ENCODE measurements at places on chromosomes 2 and 18.

GRCh38 chr2:10493634-10494281, 45.6 kb upstream of the ODC1 start:
- DNase-seq: no peak

DNA sequence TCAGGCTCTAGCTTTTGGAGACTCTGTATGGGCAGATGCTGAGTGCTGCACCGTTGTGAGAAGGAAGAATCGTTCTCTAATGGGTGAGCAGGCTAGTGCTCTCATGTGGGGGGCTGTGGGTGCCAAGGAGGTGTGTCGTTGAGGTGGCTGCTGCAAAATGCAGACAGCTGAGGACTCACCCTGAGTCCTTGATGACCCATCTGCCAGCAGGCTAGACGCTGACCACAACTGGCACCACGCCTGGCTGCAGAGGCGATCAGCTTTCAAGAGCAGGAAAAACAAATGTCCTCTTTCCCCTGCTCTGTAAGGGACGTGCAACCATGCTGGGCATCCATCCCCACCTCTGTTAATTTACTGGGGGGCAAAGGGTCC, 48.2 kb downstream of the HAUS1 start:
- peak; percentile 32 for DNase-seq

GRCh38 chr2:124610866-124611265, 585.8 kb downstream of the CNTNAP5 start:
- no peak for DNase-seq

- no peak for DNase-seq
These were observed 113.8 kb upstream of the DLX2 start for GRCh38 chr2:172216477-172216876.

DNA sequence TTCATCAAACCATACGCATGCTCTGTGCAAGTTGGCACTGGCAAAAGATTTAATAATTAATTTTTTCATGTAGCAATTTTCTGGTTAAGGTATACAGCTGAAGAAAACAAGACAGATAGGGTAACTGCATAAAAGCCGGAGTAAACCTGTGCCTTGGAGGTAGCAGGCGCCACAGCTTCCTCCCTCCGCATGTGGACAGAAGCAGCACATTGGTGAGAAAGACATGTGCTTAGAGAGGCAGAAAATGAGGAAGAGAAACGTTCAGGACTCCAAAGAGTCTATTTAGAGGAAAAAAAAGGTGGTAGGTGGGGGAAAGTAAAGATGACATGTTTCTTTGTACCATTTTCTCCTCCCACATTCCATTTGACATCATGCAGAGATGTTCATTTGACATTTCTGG, 9.3 kb downstream of the ST6GAL2 start:
- no peak for DNase-seq

DNA sequence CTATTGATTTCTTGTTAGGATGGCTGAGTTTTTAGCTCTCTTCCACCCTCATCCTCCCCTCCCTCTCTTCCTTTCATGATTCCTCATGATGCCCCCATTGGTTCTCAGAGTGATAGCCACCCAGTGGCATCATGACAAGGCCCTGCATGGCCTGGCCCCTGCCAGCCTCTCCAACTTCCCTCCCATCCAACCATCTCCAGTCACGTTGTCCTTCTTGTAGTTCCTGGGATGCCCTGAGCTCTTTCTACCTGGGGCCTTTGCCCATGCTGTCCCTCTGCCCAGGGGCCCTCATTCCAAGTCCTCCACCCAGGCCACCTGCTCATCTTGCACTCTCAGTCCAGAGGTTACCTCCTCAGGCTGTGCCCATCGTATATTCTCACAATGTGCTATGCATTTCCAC, 247.5 kb downstream of the TFCP2L1 start:
- DNase-seq: no peak

DNA sequence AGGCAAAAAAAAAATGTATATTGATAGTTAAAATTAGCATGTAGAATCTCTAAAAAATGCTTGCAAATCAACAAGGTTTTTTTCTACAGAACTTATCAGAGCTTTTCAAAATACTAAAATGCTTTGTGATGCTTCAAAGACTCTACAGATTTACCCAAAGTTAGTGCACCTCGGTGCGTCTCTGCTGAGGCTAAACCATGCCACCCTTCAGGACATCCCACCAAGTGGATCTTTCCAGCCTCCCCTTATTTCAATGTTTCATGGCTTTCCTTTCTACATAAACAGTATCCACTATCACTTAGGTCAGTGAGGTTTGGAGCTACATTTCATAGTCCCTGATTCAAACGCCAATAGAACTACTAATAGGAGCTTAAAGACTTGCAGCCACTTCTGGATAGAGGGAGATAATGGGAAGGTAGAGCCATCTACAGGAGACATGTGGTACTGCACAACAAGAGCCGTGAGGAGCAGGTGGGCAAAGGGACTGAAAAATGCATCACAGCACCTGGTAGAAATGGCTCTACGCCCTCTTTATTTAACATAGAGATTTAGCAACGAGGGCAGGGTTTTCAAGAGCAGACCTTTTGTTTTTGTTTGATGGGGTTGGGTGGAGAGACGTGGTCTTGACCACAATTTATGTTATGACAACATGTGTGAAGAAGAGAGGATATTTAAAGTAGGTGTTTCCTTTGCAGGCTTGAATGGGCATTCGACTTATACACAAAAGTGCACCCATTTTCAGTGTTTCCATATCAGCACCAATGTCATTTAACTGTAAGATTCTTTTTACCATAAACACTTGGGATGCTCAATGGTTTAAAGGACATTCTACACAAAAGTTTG, 56.1 kb upstream of the SLC35G4 start:
- peak; percentile 26 for DNase-seq

DNA sequence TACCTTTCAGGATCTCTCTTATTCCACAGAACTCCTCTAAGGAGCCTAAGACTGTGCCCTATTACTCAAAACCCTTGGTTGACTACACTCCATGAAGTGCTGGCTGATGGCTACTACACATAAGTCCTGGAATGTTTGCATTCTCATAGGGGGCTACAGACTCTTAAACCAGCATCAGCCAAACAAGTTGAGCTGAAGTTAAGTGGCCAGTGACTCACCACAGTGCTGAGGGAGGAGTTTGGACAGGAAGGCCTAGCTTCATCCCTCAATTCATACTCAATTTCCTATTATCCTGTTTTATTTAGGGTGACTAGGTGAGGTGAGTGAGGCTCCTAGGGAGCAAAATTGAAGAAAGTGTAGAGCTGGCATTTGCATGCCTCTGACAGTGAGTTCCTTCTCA, 246.7 kb downstream of the SMAD2 start:
- no peak for DNase-seq

- no peak for DNase-seq
These were observed 115.9 kb upstream of the ARHGAP28 start for GRCh38 chr18:6613581-6613980.

- no peak for DNase-seq
These were observed 45.9 kb upstream of the ASB1 start for GRCh38 chr2:238380785-238381184.

DNA sequence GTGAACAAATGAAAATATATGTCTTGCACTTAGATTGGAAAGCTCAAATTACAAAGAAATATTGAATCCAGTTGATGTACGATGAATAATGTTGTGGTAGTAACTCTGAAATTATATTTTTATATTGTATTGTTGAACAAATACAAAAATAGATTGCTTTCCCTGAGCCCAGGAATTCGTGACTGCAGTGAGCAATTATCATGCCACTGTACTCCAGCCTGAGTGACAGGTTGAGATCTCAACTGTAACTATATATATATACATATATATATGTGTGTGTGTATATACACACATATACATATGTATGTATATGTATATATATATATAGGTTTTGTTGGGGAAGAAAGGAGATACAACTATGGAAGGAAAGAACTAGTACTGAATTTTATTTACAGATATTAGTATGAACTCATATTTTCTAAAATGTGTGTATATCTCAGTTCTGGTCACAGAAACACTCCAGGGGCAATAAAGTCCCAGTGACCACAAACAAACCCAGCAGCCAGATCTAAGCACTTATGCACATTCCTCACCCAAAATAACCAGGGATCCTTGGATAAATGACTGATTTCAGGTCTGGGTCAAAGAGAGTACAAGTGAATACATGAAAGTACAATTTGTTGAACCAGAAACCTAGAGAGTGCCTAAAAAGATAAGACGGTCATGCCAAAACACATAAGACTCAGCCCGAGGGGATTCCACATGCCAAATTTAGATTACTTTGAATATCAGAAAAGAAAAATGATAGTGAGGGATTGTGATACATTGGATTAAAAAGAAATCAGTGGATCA, 146.3 kb downstream of the TMX3 start:
- no peak for DNase-seq

- no peak for DNase-seq
These were observed 273.9 kb downstream of the MYT1L start for GRCh38 chr2:2057125-2057721.

DNA sequence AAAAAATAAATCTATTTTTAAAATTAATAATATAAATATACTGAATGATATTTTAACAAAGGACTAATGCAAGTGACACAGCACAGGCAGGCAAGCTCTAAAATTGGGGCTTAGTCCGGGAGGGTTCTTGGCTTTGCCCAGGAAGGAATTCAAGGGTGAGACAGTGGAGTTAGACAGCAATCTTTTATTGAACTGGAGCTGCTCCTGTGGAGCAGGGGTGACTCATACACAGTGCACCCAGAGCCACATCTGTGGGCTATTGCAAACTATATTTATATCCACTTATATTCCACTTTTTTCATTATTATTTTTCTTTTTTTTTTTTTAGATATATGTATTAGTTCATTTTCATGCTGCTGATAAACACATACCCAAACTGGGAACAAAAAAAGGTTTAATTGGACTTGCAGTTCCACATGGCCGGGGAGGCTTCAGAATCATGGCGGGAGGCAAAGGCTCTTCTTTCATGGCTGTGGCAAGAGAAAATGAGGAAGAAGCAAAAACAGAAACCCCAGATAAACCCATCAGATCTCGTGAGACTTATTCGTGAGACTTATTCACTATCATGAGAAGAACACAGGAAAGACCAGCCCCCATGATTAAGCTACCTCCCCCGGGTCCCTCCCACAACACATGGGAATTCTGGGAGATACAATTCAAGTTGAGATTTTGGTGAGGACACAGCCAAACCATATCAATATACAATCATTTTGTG, 437.1 kb downstream of the BCL11A start:
- DNase-seq: no peak

- no peak for DNase-seq
These were observed 174.5 kb downstream of the PTPRM start for GRCh38 chr18:7741640-7742039.

DNA sequence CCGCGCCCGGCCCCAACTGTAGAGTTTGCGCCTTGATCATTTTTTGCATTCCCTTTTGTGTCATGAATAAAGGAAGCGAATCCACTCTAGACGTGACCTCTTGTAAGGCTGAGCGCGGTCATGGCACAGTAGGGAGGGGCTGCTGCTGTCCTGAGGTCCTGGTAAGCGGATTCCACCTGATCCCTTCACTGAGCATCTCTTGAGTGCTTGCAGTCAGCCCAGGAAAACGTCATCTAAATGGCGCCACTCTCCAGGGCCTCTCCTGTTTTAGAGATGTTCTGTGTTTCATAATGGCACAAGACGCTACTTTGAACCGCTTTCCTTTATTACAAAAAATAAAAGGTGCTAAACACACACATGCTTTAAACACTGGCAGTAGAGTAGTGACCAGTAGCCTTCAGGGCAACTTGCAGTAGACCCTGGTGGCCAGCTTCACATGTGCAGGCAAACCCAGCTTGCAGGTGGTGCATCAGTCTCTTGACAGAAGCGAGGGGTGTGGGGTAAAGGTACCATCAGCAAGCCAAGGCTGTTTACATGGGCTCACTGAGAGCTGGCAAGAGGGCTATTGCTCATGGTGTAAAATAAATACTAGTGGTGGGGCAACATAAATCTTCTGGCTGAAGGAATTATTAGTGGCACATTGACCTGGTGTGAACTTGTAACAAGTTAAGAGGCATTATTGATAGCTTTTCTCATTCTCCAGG, 43.0 kb upstream of the ACKR3 start:
- no peak for DNase-seq

DNA sequence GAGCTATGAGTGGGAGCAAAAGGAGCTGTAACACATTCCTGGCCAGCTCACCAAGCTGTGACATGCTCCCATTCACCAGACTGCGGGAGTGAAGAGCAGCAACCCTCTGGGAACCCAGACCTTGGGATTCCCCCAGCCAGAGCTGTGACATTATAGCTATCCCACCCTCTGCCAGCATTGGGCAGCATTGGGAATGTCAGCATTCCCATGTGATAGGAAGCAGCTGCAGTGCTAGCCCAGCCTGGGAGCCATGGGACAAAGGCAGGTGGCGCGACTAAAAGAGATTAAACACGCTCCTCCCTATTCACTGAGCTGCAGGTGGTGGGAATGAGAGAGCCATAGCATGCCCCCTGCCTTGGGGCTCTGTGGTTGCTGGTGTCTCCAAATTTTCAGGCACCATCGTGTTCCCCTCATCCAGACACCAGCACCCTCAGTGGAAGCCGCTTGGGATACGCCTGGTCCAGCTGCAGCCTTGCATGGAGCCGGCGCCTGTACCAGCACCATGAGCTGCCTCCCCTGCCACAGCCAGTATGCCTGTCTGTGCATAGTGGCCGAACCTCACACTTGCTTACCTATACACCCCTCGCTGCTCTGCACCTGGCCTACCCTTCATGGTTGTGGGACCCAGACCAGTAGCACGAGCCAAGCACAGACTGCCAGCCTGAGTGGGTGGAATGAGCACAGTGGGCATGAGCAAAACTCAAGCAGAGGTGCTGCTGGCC, 695.6 kb upstream of the GCFC2 start:
- DNase-seq: no peak

GRCh38 chr2:209114588-209115240, 309.1 kb upstream of the MAP2 start:
- DNase-seq: no peak

GRCh38 chr18:32803568-32803967, 30.7 kb upstream of the KLHL14 start:
- DNase-seq: peak; percentile 12

DNA sequence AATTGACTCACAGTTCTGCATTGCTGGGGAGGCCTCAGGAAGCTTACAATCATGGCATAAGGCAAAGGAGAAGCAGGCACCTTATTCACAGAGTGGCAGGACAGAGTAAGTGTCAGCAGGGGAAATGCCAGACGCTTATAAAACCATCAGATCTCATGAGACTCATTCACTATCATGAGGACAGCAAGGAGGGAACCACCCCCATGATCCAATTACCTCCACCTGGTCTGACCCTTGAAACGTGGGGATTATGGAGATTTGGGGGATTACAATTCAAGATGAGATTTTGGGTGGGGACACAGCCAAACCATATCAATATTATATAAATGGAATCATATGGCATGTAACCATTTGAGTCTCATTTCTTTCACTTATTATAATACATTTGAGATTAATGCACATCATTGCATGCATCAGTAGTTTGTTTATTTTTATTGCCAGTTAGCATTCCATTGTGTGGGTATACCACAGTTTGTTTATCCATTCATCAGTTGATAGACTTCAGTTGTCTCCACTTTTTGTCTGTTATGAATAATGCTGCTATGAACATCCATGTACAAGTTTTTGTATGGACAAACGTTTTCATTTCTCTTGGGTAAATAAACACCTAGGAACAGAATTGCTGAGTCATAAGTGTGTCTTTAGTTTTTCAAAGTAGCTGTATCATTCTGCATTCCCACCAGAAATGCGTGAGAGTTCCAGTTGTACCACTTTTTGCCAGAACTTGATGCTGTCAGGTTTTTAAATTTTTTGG, 5.8 kb upstream of the SRBD1 start:
- no peak for DNase-seq

- DNase-seq: no peak
These were observed 123.9 kb upstream of the HAAO start for GRCh38 chr2:42916324-42916723.

GRCh38 chr18:28161608-28162599, 15.0 kb downstream of the CDH2 start:
- DNase-seq: no peak

Data from retinal pigment epithelial cell (primary cell).